Osteocyte (in vitro differentiated cells): ENCODE measurements at places on chromosomes 1 and 21. TPM values are rescaled to one million over a fixed set of nuclear protein-coding genes. Genes with fewer than 3 reads are reported as not detected.

Gene TAS1R1
- not detected in 2 replicates for total RNA-seq

Gene NEGR1
- 5.0 and 7.6 TPM in 2 replicates for total RNA-seq

Gene DAB1
- 0.21 and 0.27 TPM in 2 replicates for total RNA-seq

Gene OR2T29
- not detected in 2 replicates for total RNA-seq

Gene FCRL2
- not detected in 2 replicates for total RNA-seq

Gene PHACTR4
- 55.6 and 56.0 TPM in 2 replicates for total RNA-seq

Gene TSTD1
- total RNA-seq, result 0.73 TPM in 1 of 2 replicates, not detected in the other

Gene ALPL
- 41.6 and 43.4 TPM in 2 replicates for total RNA-seq

Gene SAMSN1
- not detected in 2 replicates for total RNA-seq

Gene PRMT6
- 18.5 and 19.7 TPM in 2 replicates for total RNA-seq

Gene LENEP
- not detected in 2 replicates for total RNA-seq

Gene CELSR2
- total RNA-seq, result 10.3 and 10.5 TPM in 2 replicates

Gene EPRS1
- total RNA-seq, result 158 and 165 TPM in 2 replicates

Gene SNAPIN
- total RNA-seq, result 39.7 and 46.3 TPM in 2 replicates

Gene MPL
- total RNA-seq, result not detected in 2 replicates

Gene ZNF648
- not detected in 2 replicates for total RNA-seq

Gene FCGR3A
- total RNA-seq, result not detected in 2 replicates

Gene IFI16
- 62.4 and 65.9 TPM in 2 replicates for total RNA-seq

Gene SCAMP3
- total RNA-seq, result 73.7 and 74.6 TPM in 2 replicates

Gene NTMT2
- total RNA-seq, result not detected in 2 replicates

Gene AMY2B
- 8.2 and 10.0 TPM in 2 replicates for total RNA-seq

Gene CSMD2
- not detected in 2 replicates for total RNA-seq

Gene RPE65
- total RNA-seq, result not detected in 2 replicates

Gene OR6K3
- not detected in 2 replicates for total RNA-seq

Gene TARS2
- 18.8 and 23.2 TPM in 2 replicates for total RNA-seq

Gene USH2A
- not detected in 2 replicates for total RNA-seq

Gene SV2A
- total RNA-seq, result 16.7 and 16.9 TPM in 2 replicates

Gene SPRR4
- not detected in 2 replicates for total RNA-seq

Gene C4BPA
- not detected in 2 replicates for total RNA-seq

Gene PIGR
- total RNA-seq, result not detected in 2 replicates

Gene ZFP69
- 3.7 and 4.9 TPM in 2 replicates for total RNA-seq

Gene CNR2
- not detected in 2 replicates for total RNA-seq

Gene CR1L
- not detected in 2 replicates for total RNA-seq
